Trophoblast cell (in vitro differentiated cells and primary cell): ENCODE measurements at places on chromosomes 1 and 21.

- DNase-seq: no peak
These were observed 38.6 kb upstream of the WLS start for GRCh38 chr1:68270951-68271350.

GRCh38 chr1:193241132-193241827, 54.9 kb upstream of the B3GALT2 start:
- no peak for DNase-seq

DNA sequence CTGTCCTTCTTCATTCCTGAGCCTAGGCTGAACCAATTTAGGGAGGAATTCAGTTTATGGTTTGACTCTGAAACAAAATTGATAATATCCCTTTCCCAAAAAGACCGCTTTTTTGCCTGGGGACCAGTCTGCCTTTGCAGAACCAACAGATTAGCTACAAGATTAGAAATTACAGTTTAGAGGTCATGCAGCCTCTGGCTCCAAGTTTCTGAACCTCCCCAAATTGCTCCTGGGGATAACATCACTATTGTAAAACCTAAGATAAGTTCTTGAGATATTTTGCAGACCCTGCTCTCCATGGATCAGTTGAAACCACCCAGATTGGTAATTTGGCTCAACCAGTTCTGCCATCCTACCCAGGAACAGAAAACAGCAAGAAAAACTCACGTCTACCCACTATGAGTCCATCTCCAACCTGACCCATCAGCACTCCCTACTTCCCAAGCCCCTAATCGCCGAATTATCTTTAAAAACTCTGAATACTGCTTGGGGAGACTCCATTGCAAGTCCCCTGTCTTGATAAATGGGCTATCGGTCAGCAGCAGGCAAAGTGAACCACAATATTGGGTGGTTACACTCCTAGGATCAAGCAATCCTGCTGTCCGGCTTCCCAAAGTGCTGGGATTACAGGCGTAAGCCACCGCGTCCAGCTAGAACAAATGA, 605 bp upstream of the RABGGTB start:
- no peak for DNase-seq

- DNase-seq: no peak
These were observed 23.3 kb upstream of the BTG2 start for GRCh38 chr1:203281851-203282661.

GRCh38 chr1:9618909-9619679, 30.4 kb downstream of the TMEM201 start:
- no peak for DNase-seq

DNA sequence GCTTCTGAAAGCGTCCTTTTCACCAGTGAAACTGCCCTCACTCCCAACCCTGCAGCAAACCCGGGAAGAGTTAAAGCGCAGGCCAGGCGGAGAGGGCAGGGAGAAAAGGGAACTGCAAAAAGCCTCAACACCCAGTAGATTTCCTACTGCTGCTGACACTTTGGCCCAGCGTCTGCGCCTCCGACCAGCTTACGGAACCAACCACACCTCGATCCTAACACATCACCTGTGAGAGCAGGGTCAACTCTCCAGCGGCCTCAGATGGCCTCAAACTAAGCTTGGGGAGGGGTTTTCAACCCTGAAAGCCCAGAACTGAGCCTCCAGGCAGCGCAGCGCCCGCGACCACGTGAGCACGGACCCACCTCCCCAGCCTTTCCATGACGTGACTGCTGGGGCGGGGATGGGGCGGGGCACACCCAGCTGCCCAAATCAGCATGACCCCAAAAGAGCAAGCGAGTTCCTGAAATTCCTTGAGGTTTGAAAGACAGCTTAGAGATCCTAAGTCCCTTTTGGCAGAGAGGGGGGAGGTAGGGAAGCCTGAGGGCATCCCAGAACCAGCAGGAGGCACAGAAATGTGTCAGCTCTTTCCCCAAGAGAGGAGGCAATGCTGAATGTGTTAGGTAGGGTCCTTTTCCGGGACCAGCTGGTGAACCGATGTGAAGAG, 59.1 kb downstream of the ITPKB start:
- peak; percentile 75 for DNase-seq

DNA sequence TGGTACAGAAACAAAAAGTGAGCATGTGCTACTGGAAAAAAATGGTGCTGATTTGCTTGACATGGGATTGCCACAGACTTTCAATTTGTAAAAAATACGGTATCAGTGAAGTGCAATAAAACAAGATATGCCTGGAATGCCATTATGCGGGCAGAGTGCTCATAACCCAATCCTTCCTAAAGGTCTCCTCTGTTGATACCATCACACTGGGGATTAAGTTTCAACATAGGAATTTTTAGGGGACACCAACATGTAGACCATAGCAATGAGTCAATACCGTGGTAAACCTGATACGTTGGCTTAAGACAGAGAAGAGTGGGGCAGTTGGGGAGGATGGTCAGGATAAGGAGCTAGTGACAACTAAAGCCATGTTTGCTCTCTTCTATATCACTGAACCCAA, 20.5 kb downstream of the MX1 start:
- DNase-seq: peak; percentile 63

- DNase-seq: no peak
These were observed 25.0 kb upstream of the BCL9 start for GRCh38 chr1:147516157-147516917.

DNA sequence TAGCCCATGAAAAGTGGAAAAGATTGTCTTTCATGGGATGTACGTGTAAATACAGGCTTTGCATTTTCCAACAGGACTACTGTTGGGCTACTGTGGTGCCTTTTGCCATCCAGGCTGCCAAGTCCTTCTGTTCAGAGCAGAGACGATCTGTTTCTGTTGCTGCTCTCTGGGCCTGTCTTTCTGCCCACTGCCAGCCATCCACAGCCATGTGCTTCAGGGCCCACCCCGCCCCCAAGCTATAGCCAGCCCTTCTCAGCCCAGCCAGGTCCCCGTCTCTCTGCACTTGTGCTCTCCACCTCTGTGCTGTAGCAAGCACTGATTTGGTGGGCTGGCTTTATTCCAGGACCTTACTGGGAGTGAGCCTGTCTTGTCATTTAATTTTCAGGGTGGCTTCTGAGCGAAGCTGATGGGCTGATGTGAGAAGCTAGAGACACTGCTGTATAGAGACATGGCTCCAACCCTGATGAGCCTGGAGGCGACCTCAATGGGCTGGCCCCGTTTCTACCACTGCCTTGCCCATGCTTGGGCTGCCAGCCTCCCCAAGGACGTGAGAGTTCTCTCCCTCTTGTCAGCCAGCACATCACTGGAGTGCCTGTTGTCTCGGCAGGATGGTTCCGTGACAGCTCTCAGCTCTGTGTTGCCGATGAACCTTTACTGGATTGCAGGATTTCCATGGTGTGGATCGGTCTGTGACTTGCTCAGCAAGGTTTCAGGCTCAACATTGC, 137.8 kb downstream of the PEX14 start:
- no peak for DNase-seq

- DNase-seq: no peak
These were observed 88.4 kb downstream of the ADARB1 start for GRCh38 chr21:45162809-45163208.

GRCh38 chr1:53739109-53739681, at the start of gene GLIS1:
TSS of gene GLIS1 (minus strand) at chr1:53739164. CDS start at chr1:53738064, 1,100 bp downstream.
- peak; percentile 80 for DNase-seq

DNA sequence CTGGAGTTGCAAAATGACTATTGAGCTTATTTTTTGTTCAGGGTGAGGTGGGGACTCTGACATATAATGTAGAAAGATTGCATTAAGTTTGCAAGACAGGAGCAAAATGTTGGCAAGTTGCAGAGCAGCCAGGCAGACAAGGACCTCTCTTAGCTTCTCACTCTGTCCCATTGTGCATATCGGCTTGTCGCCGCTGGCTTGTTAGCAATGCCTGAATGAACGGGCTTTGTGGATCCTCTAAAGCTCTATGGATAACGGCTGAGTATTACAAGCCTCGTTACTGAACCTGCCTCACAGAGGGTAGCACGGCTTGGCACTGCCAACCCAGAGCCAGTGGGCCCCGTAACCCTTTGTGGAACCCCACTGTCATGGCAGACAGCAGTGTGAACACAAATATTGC, 68.4 kb downstream of the TNR start:
- no peak for DNase-seq

GRCh38 chr1:108149796-108150467, 50.2 kb downstream of the SLC25A24 start:
- no peak for DNase-seq

GRCh38 chr21:31346256-31346821, 2.3 kb upstream of the TIAM1 start:
- DNase-seq: no peak

DNA sequence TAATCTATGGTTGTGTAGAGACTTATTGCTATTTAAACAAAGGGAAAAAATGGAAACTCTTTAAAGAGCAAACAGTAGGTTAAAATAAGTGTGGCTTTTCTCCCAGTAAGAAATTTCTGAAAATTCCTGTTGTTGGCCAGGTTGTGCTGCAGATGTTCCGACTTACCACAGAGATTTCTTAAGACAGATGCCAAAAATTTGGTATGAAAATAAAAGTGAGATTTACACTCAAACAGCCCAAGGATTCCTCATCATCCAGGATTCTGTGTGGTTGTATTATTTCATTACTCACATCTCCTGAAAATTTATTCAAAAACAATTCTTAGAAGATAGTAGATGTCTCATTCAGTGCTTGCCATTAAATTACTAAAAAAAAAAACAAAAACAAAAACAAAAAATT, 296.7 kb upstream of the PTBP2 start:
- DNase-seq: no peak

DNA sequence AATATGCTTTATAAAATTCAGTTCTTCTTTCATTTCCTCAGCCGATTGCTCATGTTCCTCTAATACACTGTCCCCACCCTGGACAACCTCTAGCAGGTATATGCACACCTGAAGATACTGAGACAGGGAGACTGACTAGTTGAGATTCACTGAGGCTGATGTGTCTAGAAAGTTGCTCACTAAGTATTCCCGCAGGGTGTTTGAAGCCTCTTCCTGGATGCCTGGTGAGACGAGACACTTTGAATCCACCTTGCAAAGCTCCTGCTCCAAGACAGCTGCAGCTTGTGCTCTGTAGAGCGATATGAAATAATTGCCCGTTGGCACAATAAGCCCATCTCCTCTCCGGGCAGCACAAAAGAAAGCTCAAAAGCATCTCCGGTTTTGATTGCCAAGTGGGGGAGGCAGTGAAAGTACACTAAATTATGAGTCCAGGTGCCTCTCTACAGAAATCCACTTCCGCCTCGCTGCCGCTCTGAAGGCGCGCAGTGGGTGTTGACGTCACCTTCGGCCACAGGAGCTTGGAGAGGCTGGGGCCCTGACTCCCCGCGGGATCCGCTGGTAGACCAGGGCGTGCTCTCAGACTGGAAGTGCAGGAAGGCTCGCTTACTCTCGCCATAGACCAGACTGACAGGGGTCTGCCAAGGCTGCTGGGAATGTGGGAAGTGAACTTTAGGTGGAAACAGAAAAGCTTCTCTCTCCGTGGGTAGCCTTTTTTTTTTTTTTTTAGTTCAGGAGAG, 46.3 kb downstream of the GPA33 start:
- peak; percentile 80 for DNase-seq

- no peak for DNase-seq
These were observed 17.0 kb downstream of the AGT start for GRCh38 chr1:230696722-230697437.

- no peak for DNase-seq
These were observed 12.2 kb upstream of the RGS16 start for GRCh38 chr1:182616130-182617013.

DNA sequence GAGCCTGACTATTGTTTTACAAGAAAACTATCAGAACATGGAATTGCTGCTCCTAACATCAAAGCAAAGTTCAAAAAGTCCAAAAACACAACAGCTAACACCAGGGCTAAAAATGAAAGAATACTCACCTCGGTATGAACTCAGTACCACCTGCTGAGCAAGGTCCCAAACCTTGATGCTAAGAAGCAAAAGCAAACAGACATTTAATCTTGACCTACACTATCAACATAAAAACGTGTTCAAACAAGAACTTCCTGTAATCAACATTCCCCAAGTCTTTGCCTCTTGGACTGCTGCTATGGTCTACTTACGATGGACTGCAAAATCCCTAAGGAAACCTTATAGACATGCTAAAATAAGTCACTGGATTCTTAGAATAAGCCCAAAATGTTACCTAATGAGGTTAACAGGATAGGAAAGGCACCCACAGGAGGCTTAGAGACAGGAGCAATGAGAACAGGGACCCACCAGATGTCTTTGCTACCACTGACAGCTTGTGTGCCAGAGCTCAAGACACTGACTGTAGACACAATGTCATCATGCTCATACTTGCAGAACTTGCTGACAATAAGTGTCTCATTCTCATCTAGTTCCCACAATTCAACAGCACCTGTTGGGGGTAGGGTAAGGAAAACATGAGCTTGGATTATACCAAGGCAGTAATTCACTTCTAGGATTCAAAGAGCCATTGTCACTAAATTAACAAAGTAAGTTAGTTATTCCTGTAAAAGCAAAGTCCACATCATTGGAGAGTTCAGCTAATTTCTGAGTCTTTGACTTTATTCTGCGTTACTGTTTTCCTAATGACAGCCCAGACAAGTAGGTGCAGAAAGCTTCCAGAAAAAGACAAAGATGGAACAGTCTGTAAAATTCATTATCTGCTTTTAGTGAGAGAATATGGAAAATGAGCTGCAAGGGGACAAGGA, 1.8 kb downstream of the WDR77 start:
- DNase-seq: no peak

DNA sequence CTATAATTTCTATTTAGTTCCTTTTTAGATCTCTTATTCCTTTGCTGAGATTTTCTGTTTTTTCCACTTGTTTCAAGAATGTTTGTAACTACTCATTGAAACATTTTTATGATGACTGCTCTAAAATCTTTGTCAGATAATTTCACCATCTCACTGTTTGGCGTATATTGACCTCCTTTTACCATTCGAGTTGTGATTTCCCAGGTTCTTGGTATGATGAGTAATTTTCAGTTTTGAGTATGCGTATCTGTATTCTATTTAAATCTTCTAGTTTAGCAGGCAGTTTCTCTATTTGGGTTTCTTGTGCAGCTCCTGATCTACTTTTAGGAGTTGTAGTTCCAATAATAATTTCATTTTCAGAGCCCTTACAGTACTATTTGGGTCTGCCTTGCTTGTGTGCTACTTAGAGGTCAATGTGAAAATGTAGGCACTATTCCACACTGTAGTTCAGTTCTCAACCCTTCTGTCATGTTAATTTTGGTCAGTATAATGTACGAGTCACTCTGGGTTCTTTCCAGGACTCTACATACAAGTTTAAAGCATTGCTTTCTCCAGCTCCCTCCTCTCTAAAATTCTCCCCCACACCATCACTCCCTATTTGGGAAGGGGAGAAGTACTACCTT, 115.5 kb downstream of the ACBD6 start:
- no peak for DNase-seq

- DNase-seq: no peak
These were observed 24.8 kb downstream of the TM2D1 start for GRCh38 chr1:61699911-61700851.

GRCh38 chr1:67874501-67875111, 41.3 kb upstream of the GNG12 start:
- DNase-seq: no peak

DNA sequence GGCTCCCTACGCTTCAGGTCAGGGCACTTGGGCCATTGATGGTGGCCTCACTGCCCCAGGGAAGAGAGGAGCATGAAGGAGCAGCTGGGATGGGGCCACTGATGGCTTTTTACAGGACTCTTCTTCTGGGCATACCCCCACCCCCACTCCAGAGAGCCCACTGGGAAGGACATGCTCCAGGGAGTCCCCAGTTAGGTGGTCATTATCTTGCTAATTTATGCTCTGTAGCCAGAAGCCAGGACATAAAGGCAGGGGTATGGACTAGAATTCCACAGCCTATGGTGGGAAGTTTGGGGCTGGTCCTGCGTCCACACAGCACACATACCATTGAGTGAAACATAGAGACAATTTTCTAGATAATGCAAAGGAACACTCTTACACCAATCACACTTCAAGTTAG, 8.8 kb upstream of the GRIK3 start:
- no peak for DNase-seq
